ENCODE measurements at places on chromosomes 16 and 17.

DNA sequence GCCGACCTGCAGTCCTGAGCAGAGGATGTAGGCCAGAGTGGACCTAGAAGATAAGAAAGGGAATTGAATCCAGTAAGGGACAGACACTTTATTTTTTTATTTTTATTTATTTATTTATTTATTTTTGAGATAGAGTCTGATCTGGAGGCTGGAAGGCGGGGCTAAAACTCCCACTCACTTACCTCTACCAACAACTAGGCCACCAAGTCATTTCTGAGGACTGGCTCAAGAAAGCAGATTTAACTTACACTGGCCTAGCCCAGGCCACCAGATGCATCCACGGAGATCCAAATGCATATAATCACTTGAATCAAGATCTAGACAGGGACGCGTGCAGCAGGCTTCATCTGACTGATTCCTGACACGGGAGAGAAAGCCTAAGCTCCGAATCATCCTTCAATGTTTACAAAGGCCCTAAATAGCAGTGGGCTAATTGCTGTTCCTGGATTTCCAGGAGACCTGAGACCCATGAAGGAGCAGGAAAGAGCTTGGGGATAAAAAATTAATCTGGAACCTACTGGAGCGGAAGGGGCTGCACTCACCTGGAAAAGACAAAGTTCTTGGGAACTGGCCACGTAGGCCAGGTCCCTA is 1.1 kb upstream of the ALOX12 start:
- DNase-seq: no peak

DNA sequence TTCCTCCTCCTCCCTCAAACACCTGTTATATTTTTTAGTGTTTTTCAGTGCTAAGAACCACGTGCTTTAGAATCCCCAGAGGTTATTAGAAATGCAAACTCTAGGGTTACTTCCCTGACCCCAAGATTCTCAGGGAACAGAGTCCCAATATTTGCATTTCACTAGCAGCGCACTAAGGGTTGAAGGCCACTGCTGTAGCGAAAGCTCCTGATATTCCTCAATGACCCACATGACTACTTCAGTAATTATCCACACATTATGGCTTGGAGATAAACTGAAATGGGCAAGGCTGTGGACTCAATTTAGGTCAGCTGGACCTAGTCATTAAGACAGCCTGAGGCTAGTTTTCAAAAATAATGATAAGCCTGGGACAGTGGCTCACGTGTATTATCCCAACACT is 78.5 kb upstream of the BCAR1 start:
- DNase-seq: no peak

DNA sequence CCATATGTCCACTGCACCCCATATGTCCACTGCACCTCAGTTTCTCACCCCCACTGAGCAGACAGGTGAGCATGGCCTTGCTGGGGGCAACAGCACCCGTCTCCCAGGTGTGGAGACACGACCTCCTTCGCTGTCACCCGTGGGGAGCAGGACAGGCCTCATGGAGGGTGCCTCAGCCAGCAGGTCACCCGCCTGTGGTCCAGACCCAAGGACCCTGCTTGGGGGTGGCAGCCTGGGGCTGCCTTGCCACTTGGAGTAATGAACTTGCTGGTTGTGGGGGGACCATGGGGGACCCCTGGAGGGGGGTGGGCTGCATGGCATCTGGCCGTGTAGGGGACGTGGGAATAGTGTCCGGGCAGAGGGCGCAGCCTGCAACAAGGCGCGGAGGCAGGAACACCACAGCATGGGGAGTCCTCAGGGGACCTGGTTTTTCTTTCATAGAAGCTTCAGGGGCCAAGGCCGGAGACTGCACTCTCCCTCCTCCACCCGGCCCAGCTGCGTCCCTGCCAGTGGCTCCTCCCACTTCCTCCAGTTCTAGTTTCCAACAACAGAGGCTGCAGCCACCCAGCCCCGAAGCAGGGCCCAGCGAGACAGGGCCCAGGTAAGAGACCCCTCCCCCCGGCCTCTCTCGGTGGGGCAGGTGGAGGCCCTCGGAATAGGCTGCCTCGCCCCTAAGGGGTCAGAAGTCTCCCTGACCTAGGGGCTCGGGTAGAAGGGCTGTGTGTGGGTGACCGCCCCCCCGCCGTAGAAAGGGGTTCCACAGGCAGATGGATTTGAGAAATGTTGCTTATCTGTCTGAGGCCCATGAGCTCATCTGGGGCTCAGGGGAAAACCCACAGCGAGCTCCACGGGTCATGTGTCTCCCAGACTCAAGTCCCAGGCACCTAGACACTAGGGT is at the start of gene NHLRC4:
TSS of gene NHLRC4 (plus strand) at position 531 of the 898 bp plus-strand sequence. CDS start 1,043 bp downstream, outside the sequence.
- peak; percentile 50 for DNase-seq

DNA sequence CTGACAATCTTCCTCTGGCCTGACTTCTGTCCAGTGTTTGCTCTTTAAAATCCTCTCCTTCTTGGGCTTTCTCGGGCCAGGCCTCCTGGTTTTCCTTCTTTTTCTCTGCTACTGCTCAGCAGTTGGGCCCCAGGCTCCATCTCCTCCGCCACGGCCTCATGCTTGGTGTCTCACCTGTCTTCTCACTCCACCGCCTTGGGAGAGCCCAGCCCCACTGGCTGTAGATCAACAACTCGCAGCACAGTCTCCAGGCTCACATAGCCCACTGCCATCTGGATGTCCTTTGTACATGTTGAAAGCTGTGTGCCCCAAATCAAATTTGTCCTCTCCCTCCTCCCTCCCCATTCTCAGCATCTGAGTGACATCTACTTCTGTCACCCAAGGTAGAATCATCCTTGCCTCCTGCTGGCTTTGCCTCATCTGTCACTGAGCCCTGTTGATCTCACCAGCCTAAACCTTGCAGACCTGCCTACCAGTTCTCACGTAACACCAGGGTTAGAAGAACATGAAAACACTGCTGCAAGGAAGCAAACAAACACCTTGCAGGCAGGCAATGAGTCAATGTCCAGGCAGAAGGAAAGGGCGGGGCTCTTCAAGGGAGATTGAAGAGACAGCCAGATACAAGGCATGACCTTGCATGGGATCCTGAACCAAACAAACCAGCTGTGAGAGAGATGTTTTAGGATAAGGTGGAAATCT is 103.2 kb upstream of the SMURF2 start:
- no peak for DNase-seq

DNA sequence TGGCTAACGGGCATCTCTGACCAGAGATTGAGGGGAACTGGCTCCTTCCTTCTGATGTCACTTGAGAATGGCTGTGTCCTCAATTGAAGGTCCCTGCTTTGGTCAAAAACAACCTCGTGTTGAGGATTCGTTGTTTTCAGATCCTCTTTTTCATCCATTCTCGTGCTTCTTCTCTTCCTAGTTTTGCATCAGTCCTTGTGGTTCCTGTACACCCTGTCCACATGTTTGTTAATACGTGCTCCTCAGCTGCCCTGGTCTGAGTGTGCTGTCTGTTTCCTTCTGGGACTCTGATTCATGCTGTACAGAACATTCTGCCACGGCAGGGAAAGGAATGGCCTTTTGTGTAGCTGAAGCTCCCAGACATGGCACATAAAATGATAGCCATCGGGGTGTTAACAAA is 863.2 kb upstream of the GOT2 start:
- DNase-seq: no peak

- no peak for DNase-seq
Measured at GRCh38 chr17:34993031-34993430, 12.7 kb downstream of the LIG3 start.

DNA sequence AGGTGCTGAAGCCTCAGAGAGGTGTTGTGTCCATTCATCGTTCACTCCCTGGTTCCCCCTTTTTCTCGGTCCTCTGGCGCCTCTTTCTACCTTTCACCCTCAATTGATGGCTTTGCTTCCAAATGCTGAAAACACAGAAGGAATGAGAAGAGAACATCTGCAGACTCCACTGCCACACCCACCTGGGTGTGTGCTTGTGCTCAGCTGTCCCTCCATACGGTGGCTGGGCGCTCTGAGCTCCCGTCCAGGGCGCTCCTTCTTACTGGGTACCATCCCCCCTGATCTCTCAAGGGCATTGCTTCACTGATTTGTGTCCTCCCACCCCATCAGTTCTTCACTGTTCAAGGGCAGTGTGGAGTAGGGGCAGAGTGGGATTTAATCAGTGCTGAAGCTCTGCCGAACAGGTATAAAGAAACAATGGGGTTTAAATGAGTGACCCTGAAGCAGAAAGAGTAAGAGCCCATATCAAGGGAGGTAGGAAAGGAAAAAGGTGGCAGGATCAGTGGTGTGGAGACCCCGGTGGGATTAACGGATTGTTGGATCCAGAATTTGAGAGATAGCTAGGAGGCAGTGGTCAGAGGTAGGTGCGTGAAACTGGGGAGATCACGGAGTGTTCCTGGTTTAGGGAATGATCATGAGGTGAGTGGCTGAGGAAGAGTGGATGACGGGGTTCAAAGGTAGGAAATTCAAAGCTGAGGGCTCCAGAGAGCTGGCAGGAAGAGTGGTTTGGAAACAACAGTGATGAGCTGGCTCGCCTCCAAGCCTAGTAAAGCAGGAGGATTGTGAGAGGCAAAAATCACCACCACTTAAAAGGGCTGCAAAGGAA is 40.8 kb downstream of the MRTFB start:
- DNase-seq: no peak

GRCh38 chr17:32862940-32863339 is 14.0 kb downstream of the MYO1D start:
- DNase-seq: no peak
